ENCODE measurements at places on chromosomes 2 and 18.

- DNase-seq, result no peak
These were observed 15.6 kb upstream of the GIGYF2 start for GRCh38 chr2:232681527-232681926.

DNA sequence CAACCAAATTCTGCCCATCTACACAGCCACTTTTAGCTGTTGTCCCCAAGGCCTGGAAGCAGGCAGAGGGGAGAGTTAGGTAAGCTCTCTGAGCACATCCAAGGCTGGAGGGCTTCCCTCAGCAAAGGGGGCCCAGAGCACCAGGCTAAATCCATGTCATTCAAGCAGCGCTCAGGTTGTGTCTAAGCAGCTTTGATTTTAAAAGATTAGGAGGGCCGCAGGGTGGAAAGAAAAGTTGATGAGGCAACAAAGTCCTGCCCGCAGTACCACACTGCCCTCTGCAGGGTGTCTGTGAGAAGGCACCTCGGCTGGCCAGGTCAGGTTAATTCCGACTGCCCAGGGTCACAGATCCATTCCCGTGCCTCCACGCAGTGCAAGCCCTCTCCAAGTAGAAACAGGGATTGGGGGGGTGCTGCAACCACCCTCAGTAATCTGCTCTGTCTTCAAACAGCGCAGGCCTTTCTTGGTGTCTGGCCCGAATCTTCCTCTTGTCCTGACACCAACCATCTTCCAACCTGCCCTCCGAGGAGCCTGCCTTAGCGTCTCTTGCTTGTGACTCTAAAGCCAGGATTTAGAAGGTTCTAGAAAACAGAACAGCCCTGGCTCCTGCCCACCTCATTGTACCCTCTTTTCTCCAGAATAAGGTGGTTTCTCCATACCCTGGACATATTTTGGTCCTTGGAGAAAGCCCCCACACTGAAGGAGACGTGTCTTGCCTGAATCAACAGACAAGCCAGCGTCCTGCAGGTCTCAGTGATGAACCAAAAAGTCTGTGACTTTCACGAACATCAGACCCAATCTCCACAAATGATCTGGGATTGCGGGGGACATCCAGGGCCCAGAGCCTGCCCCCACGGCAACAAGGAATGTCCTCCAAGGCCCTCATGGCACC is 289.2 kb downstream of the TNS1 start:
- DNase-seq, result peak; percentile 67

GRCh38 chr18:26809346-26809745 is 56.2 kb downstream of the AQP4 start:
- DNase-seq, result no peak

DNA sequence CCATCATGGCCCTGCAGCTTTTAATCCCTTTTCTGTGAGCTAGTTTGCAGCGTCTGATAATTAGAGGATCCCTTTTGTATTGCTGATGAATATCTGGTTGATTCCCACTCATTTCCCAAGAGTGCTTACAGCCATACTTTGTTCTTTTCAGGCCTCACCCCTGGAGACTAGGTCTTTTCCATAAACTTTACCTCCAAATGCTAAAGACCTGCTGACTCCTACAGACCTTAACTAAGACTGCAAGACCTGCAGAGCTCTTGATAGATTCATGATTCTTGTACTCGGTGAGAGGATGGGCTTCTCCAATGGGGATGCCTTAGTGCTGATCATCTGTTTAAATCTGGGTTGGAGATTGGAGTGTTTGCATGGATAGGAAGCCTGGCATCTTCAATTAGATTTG is 33.1 kb upstream of the DYNAP start:
- DNase-seq, result no peak

GRCh38 chr2:105768176-105768575 is 23.5 kb downstream of the NCK2 start:
- no peak for DNase-seq

Data from activated CD4-positive, alpha-beta T cell treated with anti-CD3 and anti-CD28 coated beads, Interleukin-2, amount 50 U/mL, for 24 hours (primary cell).